ENCODE measurements at places on chromosomes 7 and 10.

GRCh38 chr7:46198701-46199100, 277.6 kb upstream of the IGFBP3 start:
- no peak for DNase-seq

DNA sequence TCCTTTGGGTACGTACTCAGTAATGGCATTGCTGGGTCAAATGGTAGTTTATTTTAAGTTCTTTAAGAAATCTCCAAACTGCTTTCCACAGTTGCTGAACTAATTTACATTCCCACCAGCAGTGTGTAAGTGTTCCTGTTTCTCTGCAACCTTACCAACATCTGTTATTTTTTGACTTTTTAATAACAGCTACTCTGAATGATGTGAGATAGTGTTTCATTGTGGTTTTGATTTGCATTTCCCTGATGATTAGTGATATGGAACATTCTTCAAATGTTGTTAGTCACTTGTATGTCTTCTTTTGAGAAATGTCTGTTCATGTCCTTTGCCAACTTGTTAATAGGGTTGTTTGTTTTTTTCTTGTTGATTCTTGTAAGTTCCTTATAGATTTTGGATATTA, 558.9 kb downstream of the SH2D4B start:
- no peak for DNase-seq

DNA sequence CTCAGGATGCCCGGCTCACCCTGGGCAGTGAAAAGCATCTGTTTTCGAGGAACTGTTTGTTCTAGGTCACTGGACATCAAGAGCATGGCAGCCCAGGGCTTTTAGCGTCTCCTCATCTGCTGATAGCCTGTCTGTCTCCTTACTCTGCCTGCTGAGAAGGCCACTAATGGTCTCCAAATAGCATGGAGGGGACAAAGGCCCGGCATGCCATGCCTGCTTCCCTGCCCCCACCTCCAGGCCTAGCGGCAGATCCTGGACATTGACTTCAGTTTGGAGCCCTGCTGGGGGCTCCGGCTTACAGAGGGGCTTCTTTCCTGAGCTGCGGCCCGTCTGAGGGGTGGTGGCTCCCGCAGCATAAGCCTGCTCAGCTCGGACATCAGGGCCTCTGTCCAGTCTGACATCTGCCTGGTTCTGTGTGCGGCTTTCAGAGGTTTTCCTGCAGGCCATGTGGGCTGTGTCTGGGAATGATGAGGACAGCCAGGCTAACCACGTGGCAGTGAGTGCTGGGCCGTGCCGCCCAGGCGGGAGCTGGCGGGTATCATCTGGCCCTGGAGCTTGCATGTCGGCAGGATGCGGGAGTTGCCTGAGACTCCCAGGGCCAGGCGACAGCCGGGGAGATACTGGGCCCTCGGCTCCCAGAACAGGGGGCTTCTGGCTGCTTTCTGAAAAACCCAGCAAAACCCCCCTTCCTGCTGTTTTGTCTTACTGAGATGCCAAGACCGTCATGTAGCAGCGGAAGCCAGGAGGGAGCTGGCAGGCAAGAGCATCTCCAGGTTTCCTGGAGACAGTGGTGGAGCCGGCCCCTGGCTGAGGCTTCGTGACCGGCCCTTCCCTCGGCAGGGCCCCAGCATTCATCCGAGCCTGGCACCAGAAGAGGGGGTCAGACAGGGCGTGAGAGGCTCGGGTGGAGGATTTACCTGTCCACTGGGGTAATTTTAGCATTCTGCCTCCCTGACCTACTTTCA, 9.2 kb downstream of the PFKFB3 start:
- no peak for DNase-seq

DNA sequence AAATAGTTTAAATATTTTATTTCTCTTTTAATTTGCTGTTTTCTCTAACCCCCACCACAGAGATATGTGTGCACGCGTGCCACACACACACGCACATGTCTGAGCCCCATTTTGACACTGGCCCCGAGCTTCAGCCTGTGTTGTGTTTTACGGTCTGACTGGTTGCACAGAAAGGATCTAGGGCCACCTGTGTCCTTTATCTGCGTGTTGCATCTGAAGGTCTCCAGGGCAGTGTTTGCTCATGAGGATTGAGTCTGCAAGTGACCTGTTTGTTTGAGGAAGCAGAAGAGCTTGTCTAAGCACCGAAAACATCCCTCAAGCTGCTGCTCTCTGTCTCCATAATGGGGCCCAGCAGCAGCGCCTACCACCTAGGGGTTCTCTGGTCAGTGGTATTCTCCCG, 266.4 kb upstream of the LYZL1 start:
- no peak for DNase-seq

- no peak for DNase-seq
Measured at GRCh38 chr10:1521741-1522140, 215.6 kb downstream of the ADARB2 start.

GRCh38 chr7:99579281-99579955, 18.6 kb upstream of the TMEM225B start:
- no peak for DNase-seq

DNA sequence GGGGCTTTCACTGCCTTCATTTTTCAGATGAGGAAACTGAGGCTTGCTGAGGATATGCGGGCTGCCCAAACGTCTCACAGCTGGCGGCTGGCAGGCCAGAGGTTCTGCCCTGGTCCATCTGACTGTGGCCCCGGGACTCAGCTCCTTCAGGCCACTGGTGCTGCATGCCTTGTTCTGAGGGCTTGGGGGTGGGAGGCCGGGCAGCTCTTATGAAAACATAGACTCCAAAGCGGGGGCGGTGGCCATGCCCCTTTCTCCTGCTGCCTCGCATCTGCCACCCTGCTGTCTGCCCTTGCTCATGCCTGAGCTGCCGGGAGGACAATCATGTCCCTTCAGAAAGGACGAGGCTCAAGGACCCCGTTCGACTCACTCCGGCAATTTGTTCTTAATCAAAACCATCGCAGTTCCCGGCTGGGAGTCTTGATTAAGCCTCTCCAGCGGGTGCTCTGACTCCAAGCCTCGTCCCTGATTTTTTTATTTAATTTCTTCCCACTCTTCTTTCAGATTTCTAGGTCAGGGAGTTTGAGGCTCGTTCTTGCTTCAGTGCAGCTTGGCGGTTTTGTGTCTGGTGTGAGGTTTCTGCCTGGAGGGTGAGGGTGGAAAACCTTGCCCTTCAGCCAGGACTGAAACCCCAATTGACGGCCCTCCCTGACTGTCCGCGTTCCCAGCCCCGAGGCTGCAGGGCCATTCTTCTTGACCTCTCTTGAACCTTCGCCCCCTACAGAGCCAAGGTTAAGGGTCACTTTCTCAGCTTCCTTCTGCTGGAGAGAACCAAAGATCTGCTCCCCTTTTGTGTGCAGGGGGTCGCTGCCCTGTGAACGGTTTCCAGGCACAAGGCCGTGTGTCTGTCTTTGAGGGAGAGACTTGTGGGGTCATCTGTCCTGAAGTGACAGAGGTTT, 120.8 kb downstream of the DNAJB6 start:
- DNase-seq: no peak

- no peak for DNase-seq
Measured at GRCh38 chr10:131743190-131744151, 157.3 kb upstream of the PPP2R2D start.

DNA sequence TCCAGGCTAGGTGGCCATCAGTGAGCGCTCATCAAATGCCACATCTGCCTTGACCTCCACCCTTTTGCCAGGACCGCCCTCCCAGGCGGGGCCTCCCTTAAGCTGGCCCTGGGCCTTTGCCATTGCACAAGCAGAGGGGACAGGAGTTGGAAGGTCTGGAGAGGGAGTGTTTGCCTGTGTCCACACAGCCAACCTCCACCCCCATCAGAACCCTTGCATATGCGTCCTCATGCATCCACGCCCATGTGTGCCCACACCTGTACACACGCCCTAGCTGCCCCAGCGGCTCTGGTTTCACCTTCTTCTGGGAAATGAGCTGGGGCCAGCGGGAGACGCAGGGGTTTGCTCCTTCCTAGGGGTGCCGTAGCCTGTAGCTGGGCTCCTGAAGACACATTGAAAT, 64.0 kb downstream of the NEURL1 start:
- DNase-seq: no peak
